ENCODE measurements at places on chromosomes 16 and 17.
A peak's percentile ranks its signal among the peaks of the same experiment; 100 is the strongest.

DNA sequence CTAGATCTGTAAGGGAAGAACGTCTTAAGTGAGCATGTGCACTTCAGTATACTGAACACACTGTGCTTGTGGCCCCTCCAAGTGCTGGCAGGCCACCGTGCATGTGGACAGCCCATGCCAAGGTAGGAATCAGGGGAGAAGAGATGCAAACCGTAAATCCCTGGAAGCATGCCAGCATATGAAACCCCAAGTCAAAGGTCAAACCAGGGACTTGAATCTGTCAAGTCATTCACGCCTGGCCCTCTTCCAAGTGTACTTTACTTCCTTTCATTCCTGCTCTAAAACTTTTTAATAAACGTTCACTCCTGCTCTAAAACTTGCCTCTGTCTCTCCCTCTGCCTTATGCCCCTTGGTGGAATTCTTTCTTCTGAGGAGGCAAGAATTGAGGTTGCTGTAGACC, 2.8 kb upstream of the ATXN2L start:
- no peak for DNase-seq

DNA sequence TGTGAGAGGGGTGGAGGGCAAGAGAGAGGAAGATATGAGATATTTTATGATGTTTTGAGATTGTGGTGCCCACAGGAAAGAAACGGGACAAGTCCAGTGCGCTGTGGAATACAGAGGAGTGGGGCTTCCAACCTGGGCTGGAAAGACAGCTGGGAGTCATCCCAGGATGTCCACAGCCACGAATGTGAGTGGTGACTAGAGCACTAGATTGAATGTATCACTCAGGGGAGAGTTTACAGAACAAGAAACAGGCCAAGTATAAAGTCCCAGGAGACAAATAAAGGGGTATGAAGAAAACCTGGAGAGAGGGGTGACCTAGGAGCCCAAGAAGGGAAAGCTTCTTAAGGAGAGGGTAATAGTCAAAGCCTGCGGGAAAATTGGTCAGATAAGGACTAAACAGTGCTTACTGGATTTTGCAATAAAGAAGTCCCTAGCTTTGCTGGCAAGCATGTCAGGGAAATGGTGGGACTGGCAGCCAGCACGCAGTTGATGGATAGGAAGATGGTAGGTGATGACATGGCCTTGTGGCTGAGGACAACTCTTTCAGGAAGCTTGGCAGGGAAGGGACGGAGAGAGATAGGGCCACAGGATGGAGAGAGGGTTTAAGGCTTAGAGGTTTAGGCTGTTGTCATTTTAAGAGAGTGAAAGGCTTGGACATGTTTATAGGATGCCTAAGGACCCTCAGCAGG, 114.5 kb downstream of the AXIN2 start:
- no peak for DNase-seq

DNA sequence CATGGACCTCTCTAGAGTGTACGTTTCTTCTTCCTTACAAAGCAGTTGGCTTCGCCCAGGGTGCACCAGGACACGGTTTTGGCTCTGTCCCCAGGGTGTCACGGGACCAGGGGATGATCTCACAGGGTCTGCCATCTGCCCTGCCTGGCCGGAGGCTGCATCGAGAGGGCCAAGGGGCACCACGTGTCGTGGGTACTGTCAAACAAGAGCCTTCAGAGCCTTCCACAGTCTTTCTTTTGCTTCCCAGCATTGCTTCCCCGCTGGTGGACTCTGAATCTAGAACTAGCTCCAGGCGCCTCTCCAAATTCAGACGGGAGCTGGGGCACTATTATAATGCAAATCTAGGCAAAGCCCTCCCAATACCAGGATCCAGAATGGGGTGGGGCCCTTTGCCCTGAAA, 47.9 kb downstream of the MAPT start:
- peak; percentile 6 for DNase-seq

DNA sequence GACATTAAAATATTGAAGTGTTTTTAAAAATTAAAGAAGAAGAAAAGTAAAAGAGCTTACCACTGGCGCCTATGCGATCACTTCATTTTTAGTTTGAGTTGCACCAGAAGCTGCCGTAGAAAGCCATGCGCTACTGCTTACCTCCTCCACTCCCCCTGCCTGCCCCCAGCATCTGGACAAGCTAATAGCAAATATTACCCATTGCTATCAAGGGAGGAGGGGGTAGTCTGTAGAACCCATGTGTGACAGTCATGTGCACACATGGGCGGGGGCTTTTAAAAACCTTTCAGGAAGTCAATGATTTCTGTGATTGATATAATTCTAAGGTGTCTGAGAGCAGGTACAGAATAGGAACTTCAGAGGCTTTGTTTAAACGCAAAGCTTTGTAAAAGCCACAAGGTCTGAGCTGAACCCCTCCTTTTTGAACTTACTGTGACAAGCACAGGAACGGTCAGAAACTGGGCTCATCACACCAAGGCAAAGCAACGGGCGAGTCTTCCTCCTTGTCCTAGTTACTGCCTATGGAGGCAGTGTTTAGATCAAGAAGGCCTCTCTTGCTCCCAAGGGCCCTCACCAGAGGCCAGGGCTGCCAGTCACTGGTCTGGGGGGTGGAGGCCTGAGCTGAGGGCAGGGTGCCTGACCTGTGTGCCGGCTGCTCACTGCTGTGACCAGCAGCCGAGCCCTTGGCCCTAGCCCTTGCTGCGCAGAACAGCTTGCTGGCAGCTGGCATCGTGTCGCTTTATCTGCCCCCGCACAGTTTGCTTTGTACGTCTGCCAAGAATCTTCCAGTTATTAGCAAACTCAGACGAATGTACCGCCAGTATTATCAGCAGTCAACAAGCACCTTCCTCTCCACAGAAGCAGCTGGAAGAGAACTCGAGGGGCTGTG, 15.0 kb downstream of the GINS2 start:
- peak; percentile 10 for DNase-seq

DNA sequence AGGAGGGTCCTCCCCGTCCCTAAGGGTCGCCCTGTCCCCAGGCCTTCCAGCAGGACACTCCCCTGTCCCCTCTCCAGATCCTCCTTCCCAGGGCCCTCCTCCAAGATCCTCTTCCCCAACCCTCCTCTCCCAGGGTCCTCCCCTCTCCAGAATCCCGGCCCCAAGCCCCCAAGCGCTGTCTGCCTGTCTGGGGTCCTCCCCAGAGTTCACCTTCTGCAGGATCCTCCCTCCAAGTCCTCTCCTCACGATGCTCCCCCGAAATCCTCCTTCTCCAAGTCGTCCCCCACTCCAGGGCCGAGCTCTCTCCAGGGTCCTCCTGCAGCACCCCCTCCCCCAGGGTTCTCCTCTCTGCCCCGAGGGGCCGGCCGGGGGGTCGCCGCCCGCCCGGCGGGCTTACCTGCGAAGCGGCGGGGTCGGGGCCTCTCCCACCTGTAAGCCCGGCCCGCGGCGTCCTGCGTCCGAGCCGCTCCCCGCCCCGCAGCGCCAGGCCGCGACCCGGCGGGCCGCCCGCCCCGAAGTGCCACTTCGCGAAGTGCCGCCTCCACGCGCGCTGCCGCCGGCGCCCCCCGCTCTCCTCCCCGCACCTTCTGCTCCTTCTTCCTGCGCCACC, 678 bp upstream of the BAIAP2 start:
- no peak for DNase-seq

DNA sequence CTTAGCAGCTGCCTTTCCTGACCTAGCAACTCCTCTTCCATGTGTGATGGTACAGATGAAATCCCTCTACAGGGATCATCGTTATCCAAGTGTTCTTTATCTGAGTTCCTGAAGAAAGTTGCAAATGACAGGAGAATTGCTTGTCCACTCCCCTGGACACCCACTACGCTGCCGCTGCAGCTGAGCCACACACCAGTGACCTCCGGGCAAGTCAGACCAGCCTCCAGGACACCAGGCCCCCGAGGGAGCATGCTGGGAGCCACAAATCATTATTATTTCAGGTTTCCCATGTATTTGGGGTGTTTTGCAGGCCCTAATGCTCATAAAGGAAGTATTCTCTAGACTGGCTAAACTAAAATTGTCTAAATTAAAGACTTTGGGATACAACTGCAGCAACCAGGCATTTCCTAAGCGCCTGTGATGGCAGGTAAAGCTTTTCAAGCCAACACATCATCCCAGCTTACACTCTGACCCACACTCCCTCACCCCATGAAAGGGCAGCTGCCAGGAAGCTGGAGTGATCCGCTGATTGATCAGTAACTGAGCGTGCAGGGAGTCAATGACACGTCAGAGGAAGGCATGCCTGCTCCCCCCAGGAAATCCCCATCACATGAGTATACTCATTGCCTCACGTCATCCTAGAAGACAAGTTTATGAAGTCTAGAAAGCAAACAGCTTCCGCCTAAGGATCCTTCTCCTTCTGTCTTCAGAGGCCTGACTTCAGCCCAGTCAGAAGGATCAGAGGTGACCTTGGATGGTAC, 14.4 kb downstream of the FA2H start:
- no peak for DNase-seq

GRCh38 chr16:66899945-66900710, 18.6 kb downstream of the CDH16 start:
- DNase-seq, result peak; percentile 46

DNA sequence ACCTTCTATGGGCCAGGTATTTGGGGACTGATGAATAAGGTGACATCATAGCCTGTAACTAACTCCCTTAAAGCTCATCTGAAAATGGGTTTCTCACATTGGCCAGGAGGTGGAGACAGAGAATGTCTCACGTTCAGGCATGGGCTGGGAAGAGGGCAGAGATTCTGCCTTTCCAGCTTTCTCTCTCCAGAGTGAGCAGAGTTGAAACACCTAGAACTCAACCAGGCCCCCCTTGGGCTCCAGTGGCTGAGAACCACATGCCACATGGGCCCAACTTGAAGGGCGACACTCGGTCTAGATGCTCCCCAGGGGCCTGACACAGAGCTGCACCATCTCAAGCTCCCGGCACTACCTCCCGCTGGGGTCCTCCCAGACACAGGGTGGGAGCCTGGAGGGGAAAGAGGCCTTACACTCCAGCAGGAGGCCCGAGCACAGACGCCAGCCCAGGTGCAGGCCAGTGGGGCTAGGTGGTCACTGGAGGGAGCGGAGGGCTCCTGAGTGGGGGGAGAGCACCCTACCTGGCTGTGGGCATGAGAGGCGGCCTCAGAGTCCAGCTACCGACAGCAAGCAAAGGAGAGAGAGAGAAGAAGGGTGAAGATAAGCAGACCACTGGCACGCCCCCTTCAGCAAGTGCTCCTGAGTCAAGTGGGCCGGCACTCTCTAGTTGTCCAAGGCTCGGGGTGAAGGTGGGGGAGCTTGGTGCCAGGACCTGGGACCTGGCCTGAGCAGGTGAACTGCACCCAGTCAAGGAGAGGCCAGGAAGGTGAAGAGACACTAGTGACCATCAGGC, 55.9 kb downstream of the MYO18A start:
- DNase-seq, result peak; percentile 73

DNA sequence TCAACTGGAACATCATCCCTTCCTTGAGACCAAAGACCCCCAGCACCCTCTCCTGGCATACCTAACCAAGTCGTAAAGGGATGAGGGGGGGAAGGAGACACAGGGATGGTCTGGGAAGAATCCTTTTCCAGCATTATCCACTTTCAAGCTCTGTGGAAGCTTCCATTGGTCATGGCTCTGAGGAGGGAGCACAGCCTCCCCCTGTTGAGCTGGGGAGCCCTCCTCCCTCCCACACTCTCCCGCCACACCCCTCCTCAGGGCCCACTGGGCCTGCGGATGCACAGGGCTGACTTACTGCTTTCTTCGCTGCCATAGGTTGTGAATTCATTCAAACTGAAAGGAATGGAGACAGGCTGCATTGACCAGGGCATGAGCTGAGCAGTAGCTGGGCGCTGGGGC, 12.4 kb downstream of the CSF3 start:
- DNase-seq, result no peak

GRCh38 chr17:7884581-7885366, 3.8 kb upstream of the CHD3 start:
- no peak for DNase-seq

DNA sequence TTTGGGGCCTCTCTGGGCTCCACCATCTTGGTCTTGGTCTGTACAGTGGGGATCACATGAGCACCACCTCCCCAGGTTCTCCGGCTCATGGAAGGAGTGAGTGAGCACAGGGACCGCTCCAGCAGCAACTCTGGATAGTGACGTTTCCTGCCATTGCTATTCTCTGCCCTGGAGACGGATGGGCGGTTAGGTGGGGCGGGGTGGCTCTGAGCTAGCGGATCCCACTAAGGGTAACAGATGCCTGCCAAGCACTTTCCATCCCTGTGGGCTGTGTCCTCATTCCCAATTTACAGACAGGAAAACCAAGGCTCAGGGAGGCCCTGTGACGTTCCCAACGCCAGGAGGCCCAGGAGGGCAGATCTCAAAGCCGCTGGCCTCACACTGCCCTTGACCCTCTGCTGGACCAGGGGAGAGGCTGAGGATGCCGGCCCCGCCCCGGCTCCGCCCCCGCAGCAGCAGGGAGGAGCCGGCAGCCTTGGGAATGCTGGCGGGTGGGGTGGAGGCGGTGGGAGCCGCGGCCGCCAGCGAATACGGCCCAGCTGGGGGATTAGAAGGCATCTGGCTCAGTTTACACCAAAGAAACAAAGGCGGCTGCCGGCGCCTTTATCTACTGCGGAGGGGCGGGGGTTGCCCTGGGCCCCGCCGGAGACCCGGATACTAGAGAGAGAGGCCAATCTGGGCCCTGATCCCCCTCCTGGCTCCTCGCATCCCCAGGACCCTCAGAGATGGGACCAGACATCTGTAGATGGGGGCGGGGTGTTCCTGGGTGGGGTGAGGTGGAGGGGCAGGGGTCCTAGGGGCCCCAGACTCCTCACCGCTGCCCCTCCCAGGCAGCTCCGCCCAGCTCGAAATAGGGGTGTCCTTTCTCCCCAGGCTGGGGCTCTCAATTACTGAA, 122.3 kb upstream of the CIBAR2 start:
- DNase-seq, result peak; percentile 68

GRCh38 chr17:19440421-19440820, 29.4 kb downstream of the RNF112 start:
- DNase-seq, result no peak

DNA sequence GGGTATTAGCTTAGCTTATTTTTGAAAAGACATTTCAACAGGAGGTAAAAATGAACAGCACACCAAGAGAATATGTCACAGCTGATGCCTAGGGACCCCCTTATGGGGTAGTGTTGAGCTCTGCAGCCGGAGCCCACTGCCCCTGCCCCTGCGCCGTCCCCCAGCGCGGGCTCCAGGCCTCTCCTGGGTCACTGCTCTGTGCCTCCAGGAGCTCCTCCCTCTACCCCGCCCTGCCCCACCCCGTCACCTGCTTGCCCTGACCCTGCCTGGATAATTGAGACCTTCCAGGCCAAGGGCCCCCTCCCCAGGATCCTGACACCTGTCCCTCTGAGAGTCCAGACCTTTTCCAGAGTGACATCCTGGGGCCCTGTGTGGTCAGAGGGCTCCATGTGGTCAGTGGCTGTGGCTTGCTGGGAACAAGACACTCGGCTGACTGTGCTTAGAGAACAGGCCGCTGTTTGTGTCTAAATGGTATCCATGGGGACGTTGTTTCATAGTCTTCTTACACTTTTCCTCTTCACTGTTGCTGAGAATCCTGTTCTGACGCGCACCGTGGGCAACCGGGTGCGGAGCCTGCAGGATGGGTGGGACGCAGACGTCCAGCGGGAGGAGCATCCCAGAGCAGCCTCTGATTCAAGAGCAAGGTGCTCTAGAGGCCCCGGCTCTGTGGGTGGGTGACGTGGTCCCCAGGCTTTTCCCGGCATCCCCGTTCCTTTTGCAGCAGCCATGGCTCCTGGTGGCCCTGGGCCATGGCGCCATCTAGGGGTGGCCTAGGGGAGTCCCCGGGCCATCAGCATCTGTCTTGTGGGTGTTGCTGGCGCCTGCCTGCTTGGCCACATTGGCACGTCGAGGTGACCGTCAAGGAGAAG, 20.0 kb upstream of the WFIKKN1 start:
- DNase-seq, result no peak

- DNase-seq, result peak; percentile 85
Observed at GRCh38 chr17:42744806-42745617, at the start of gene EZH1. Gene EZH1, minus strand, starts transcription at chr17:42745040. Its CDS starts 16,099 bp downstream, at chr17:42728941.

All from fibroblast of the conjunctiva (primary cell).